A549 treated with Hydrocortisone at 1 μM for 4 hours (cell line): ENCODE measurements at places on chromosomes 12 and 14. TPM values are rescaled to one million over a fixed set of nuclear protein-coding genes. Genes with fewer than 3 reads are reported as not detected.

The REP15 gene
- 0.18 to 0.63 TPM (median 0.35 TPM) in 5 replicates for total RNA-seq

The DEGS2 gene
- 1.5 to 3.9 TPM (median 2.5 TPM) in 5 replicates for total RNA-seq

The TMEM179 gene
- 0.10 to 0.43 TPM (median 0.35 TPM) in 5 replicates for total RNA-seq

The KRT74 gene
- not detected in 5 replicates for total RNA-seq

The CYP46A1 gene
- 0.06 to 0.17 TPM (median 0.09 TPM) in 5 replicates for total RNA-seq

The GLIPR1L1 gene
- total RNA-seq, result not detected in 5 replicates

The NANOG gene
- not detected in 5 replicates for total RNA-seq

The BAG5 gene
- 21.8 to 28.0 TPM (median 23.5 TPM) in 5 replicates for total RNA-seq

The MYF6 gene
- total RNA-seq, result not detected in 5 replicates

The TSPAN19 gene
- total RNA-seq, result not detected in 5 replicates

The BICDL1 gene
- total RNA-seq, result 3.8 to 4.8 TPM (median 4.3 TPM) in 5 replicates

The GNB3 gene
- 1.0 to 2.0 TPM (median 1.6 TPM) in 5 replicates for total RNA-seq

The METTL17 gene
- 67.0 to 76.5 TPM (median 72.4 TPM) in 5 replicates for total RNA-seq

The PMEL gene
- 0.47 to 1.4 TPM (median 1.0 TPM) in 5 replicates for total RNA-seq

The KCNJ8 gene
- 0.22 to 0.47 TPM (median 0.32 TPM) in 5 replicates for total RNA-seq

The COX6A1 gene
- 610 to 874 TPM (median 842 TPM) in 5 replicates for total RNA-seq

The FGF23 gene
- total RNA-seq, result not detected in 5 replicates

The GPR65 gene
- not detected in 5 replicates for total RNA-seq

The PTPRQ gene
- 0.02 to 0.08 TPM (median 0.03 TPM) in 5 replicates for total RNA-seq

The RIMBP2 gene
- 0.08 TPM in 1 of 5 replicates, not detected in the others for total RNA-seq

The HOXC10 gene
- 2.6 to 3.1 TPM (median 2.9 TPM) in 5 replicates for total RNA-seq

The SERPINA9 gene
- not detected in 5 replicates for total RNA-seq

The GALC gene
- 8.9 to 13.2 TPM (median 12.5 TPM) in 5 replicates for total RNA-seq

The KSR2 gene
- 0.55 to 0.75 TPM (median 0.59 TPM) in 5 replicates for total RNA-seq

The TMTC2 gene
- total RNA-seq, result 1.0 to 1.5 TPM (median 1.1 TPM) in 5 replicates

The MUCL1 gene
- not detected in 5 replicates for total RNA-seq

The ZNF664 gene
- 53.4 to 73.7 TPM (median 59.6 TPM) in 5 replicates for total RNA-seq

The DTX3 gene
- total RNA-seq, result 16.2 to 18.9 TPM (median 18.6 TPM) in 5 replicates

The PRB2 gene
- not detected in 5 replicates for total RNA-seq

The RFX4 gene
- 0.03 TPM in 1 of 5 replicates, not detected in the others for total RNA-seq

The CMKLR1 gene
- 0.01 to 0.21 TPM (median 0.05 TPM) in 4 of 5 replicates, not detected in the other for total RNA-seq

The MFAP5 gene
- 0.12 to 0.49 TPM (median 0.23 TPM) in 5 replicates for total RNA-seq

The ENTPD5 gene
- total RNA-seq, result 5.7 to 7.3 TPM (median 6.7 TPM) in 5 replicates

The ZC3H10 gene
- 2.9 to 3.6 TPM (median 3.1 TPM) in 5 replicates for total RNA-seq

The SPIC gene
- not detected in 5 replicates for total RNA-seq

The FAR2 gene
- 0.08 to 0.34 TPM (median 0.09 TPM) in 3 of 5 replicates, not detected in the others for total RNA-seq

The ACADS gene
- total RNA-seq, result 10.4 to 12.3 TPM (median 10.6 TPM) in 5 replicates

The NEK9 gene
- total RNA-seq, result 32.2 to 37.4 TPM (median 35.8 TPM) in 5 replicates

The P2RX2 gene
- not detected in 5 replicates for total RNA-seq

The SMCO2 gene
- 0.25 TPM in 1 of 5 replicates, not detected in the others for total RNA-seq

The PLCZ1 gene
- total RNA-seq, result not detected in 5 replicates

The RASSF9 gene
- 0.83 to 1.4 TPM (median 1.2 TPM) in 5 replicates for total RNA-seq

The MYF5 gene
- not detected in 5 replicates for total RNA-seq

The CACNA1C gene
- 0.05 to 0.20 TPM (median 0.06 TPM) in 4 of 5 replicates, not detected in the other for total RNA-seq

The PLBD1 gene
- total RNA-seq, result 4.2 to 5.0 TPM (median 4.6 TPM) in 5 replicates

The C12orf60 gene
- 1.8 to 2.3 TPM (median 2.1 TPM) in 5 replicates for total RNA-seq

The KIF5A gene
- total RNA-seq, result 0.17 to 0.23 TPM (median 0.18 TPM) in 5 replicates

The POTEG gene
- not detected in 5 replicates for total RNA-seq

The RHOF gene
- total RNA-seq, result 82.6 to 96.9 TPM (median 89.9 TPM) in 5 replicates

The DBX2 gene
- total RNA-seq, result not detected in 5 replicates

The SOAT2 gene
- 0.10 to 0.37 TPM (median 0.26 TPM) in 5 replicates for total RNA-seq

The ADAMTS20 gene
- total RNA-seq, result not detected in 5 replicates

The AICDA gene
- 0.13 to 0.28 TPM (median 0.24 TPM) in 5 replicates for total RNA-seq

The KCNA1 gene
- total RNA-seq, result not detected in 5 replicates

The KLRF1 gene
- not detected in 5 replicates for total RNA-seq

The INTS13 gene
- total RNA-seq, result 19.5 to 34.7 TPM (median 21.9 TPM) in 5 replicates

The TMPRSS12 gene
- total RNA-seq, result not detected in 5 replicates
